Chondrocyte (in vitro differentiated cells): ENCODE measurements at places on chromosomes 3 and 15.

GRCh38 chr15:64870353-64870752, 28.6 kb downstream of the PLEKHO2 start:
- H3K36me3 ChIP-seq = peaks cover 4% of the 10 kb centered on the region
- DNase-seq = no peak
- no peak overlapping the region for H3K27ac ChIP-seq
- H3K4me1 ChIP-seq = peaks cover 40% of the 10 kb centered on the region
- no peaks in the 10 kb centered on the region for H3K27me3 ChIP-seq
- H3K4me3 ChIP-seq = no peak overlapping the region

DNA sequence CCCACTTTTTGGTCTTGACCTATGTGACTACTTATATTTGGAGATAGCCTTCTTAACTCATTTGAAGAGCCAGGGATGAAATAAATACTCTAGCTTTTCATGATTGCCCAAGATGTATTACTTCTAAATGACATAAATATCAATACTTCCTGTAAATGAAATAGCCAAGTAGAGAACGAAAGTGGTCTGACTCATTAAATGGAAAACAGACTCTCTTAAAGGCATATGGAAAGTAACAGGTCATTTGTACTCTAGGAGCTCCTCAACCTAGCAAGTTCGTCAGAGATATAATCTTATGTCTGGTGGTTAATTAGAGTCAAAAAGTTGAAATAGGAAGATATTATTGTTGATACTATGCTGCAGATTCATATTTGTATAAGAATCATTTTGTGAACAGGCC, 1105.4 kb downstream of the TUSC7 start:
- no peaks in the 10 kb centered on the region for H3K36me3 ChIP-seq
- no peak for DNase-seq
- no peak overlapping the region for H3K4me3 ChIP-seq
- no peaks in the 10 kb centered on the region for H3K4me1 ChIP-seq
- H3K27ac ChIP-seq = no peak overlapping the region

GRCh38 chr3:47443611-47443995, 32.1 kb downstream of the SCAP start:
- H3K4me1 ChIP-seq = peaks cover 14% of the 10 kb centered on the region
- H3K27ac ChIP-seq = peak overlapping the region; percentile 56
- H3K36me3 ChIP-seq = peaks cover 8% of the 10 kb centered on the region
- no peak for DNase-seq
- H3K27me3 ChIP-seq = no peaks in the 10 kb centered on the region

DNA sequence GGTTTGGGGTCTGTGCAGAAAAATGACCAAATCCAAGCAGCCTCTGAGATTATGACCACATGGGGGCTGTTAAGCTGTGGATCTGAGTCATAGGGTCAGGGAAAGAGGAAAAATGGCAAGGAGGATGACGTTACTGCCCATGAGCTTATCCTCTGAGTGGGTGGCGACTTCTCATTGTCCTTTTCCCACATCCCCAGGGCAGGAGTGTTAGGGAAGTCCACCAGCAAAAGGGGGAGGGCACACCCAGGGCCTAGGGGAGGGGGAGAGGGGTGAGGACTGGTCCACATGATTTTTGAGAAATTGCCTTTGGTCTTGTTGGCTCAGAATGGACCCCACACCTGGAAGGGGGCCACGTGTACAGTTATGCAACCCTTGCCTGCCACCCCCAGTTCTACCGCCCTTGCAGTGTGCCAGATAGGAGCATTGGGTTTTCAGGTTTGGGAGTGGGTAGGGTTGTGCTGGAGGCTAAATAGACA, 2.6 kb downstream of the CD276 start:
- peak overlapping the region; percentile 86 for H3K4me3 ChIP-seq
- H3K36me3 ChIP-seq = no peaks in the 10 kb centered on the region
- peaks cover 33% of the 10 kb centered on the region for H3K4me1 ChIP-seq
- peak overlapping the region; percentile 86 for H3K27ac ChIP-seq
- H3K27me3 ChIP-seq = no peaks in the 10 kb centered on the region

DNA sequence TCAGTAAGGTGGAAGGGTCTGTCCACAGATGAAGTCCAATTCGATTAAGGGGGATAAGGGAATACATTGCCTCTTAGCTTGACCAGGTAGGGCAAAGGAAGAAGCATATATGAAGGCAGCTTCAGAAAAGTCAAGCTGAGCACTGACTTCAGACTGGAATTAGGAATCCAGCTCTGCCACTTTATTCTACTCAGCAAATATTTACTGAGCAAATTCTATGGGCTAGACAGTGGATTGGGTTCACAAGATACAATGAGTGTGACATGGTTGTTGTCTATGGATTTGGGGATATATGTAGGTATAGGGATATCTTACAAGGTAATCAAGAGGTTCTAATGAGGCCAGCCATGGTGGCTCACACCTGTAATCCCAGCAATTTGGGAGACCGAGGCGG, 526 bp downstream of the ADIPOQ start:
- H3K27me3 ChIP-seq = peaks cover 17% of the 10 kb centered on the region
- H3K4me3 ChIP-seq = no peak overlapping the region
- no peak for DNase-seq
- H3K4me1 ChIP-seq = peaks cover 19% of the 10 kb centered on the region
- no peak overlapping the region for H3K27ac ChIP-seq

GRCh38 chr15:90414408-90415028, 26.5 kb downstream of the IQGAP1 start:
- peak overlapping the region; percentile 94 for H3K27ac ChIP-seq
- peaks cover 7% of the 10 kb centered on the region for H3K36me3 ChIP-seq
- DNase-seq = no peak
- no peaks in the 10 kb centered on the region for H3K27me3 ChIP-seq

DNA sequence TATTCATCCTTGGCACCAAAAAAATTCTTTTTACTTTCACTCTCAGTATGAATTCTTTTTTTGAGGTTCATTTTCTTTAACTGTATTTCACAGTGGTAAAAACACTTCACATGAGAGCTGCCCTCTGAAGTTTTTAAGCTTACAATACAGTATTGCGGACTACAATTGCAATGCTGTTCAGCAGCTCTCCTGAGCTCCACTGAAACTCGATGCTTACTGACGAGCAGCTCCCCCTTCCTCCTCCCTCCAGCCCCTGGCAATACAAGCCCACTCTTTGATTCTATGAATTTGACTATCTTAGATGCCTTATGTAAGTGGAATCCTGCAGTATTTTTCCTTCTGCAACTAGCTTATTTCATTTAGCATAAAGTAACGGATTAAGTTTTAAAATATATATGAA, 183.4 kb downstream of the ADAMTS17 start:
- H3K27me3 ChIP-seq = no peaks in the 10 kb centered on the region
- peaks cover 28% of the 10 kb centered on the region for H3K4me1 ChIP-seq
- no peak overlapping the region for H3K4me3 ChIP-seq
- DNase-seq = no peak
- no peaks in the 10 kb centered on the region for H3K36me3 ChIP-seq
- no peak overlapping the region for H3K27ac ChIP-seq

DNA sequence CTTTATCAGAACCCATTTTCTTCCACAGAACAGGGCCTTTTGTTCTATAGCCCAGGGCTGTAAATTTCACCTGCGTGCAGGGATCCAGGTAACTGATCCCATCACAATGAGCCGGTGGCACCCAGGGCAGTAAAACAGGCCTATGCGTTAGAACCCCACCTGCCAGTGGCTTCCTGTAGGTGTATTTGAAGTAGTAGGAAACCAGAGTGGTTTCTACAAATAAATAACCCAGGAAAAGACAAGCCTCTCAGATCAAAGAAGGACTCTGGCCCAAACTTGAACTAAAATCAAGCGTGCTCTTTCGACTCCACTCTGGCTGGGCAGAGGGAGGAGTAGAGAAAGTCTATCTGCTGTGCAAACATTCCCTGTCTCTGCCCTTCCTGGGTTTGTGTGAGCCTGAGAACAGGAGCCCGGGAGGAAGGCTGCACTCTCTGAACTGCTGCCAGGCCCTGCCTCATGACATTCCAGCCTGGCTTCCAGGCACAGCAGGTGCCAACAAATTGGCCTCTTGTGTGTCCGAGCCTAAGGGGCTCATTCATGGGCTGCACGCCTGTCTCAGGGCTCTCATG, 77.7 kb downstream of the CEMIP start:
- no peak overlapping the region for H3K4me3 ChIP-seq
- no peaks in the 10 kb centered on the region for H3K27me3 ChIP-seq
- H3K27ac ChIP-seq = peak overlapping the region; percentile 50
- H3K4me1 ChIP-seq = peaks cover 31% of the 10 kb centered on the region

GRCh38 chr3:164486150-164486549, 592.1 kb downstream of the SI start:
- H3K4me1 ChIP-seq = peaks cover 3% of the 10 kb centered on the region
- H3K27me3 ChIP-seq = no peaks in the 10 kb centered on the region
- no peak overlapping the region for H3K4me3 ChIP-seq
- no peak overlapping the region for H3K27ac ChIP-seq
- DNase-seq = no peak
- no peaks in the 10 kb centered on the region for H3K36me3 ChIP-seq

DNA sequence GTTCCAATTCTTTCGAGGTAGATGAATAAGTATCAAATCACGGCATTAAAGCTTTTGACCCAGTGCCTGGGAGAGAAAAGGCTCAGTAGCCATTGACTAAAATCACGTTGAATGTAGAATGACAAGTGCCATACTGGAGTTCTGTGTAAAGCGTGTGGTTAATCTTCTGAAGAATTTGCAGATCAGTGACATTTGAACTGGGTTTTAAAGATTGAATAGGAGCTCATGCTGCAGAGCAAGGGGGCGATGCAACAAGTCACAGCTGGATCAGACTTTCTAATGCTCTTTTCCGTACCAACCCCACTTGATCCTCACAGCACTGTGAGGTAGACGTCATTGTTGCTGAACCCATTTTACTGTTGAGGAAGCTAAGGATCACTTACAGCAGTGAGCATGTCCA, 49.5 kb upstream of the TPM1 start:
- no peak overlapping the region for H3K27ac ChIP-seq
- H3K4me3 ChIP-seq = no peak overlapping the region
- no peak for DNase-seq
- H3K4me1 ChIP-seq = peaks cover 47% of the 10 kb centered on the region

DNA sequence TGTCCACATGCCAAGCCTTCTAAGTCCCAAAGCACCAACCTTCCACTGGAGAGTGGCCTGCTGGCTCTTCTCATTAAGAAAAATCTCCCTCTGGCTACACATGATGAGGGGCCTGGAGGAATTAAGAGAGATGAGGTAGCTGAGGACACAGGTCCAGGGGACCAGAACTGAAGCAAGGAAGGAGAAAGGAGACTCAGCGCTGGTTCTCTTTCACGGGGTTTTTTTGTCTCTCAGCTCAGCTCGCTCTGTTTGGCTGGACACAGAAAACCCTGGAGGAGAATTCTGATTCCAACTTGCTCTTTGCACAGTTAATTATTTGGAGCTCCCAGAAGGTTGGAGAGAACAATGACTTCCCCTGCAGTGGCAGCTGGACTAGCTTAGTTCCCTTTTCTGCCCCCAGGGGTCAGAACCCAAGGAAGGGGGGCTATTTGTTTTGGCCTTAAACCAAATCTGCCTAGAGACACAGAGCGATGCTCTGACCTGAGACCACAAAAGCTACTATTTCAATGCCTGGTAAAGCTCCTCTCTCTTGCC, 507.6 kb downstream of the FHIT start:
- no peaks in the 10 kb centered on the region for H3K27me3 ChIP-seq
- peaks cover 31% of the 10 kb centered on the region for H3K4me1 ChIP-seq
- no peaks in the 10 kb centered on the region for H3K36me3 ChIP-seq
- no peak overlapping the region for H3K4me3 ChIP-seq
- no peak for DNase-seq
